ENCODE measurements at places on chromosomes 6 and 20.
A peak's percentile ranks its signal among the peaks of the same experiment; 100 is the strongest.

GRCh38 chr6:14060971-14061370 lies 56.6 kb upstream of the CD83 start:
- DNase-seq: no peak

DNA sequence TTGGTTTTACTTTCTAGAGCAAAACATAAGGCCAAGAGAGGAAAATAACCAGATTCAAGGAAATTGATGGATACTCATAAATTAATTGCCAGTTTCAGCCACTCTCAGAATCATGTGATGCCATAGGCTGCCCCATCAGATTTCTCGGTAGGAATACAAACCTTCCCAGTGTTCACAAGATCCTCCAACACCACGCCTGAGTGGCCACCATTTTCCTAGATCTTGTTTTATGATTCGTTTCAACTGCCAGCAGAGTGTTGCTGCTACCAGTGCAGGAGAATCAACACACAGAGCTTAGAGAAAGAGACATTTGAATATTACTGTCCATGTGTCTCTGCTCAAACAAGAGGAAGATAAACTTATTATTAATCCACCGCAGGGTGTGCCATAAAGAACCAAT lies 434.2 kb upstream of the CDH4 start:
- no peak for DNase-seq

DNA sequence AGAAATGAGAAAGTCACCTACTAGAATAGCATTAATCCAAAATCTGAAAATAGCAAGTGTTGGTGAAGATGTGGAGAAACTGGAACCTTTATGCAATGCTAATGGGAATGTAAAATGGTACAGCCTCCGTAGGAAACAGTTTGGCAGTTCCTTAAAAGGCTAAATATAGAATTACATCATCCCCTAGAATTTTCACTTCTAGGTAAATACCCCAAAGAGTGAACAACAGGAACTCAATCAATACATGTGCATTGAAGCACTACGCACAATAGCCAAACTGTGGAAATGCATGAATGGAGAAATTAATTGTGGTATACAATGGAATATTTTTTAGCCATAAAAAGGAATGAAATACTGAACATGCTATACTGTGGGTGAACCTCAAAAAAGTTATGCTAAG lies 982.0 kb upstream of the FLRT3 start:
- DNase-seq: no peak

- no peak for DNase-seq
Measured at GRCh38 chr6:2187826-2188225, 57.6 kb downstream of the GMDS start.

DNA sequence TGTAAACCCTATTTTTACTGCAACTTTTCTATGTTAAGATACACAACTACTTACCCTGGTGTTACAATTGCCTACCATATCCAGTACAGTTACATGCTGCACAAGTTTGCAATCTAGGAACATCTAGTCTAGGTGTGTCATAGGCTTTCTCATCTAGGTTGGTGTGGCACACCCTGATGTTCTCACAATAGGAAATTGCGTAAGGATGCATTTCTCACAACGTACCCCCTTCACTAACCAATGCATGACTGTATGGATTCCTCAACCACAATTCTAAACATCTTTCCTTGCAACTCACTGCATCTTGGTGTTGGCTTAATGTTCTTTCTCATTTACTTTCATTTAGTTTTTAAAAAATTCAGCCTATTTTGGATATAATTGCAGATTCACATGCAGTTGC lies 31.6 kb downstream of the GJA10 start:
- DNase-seq: no peak

DNA sequence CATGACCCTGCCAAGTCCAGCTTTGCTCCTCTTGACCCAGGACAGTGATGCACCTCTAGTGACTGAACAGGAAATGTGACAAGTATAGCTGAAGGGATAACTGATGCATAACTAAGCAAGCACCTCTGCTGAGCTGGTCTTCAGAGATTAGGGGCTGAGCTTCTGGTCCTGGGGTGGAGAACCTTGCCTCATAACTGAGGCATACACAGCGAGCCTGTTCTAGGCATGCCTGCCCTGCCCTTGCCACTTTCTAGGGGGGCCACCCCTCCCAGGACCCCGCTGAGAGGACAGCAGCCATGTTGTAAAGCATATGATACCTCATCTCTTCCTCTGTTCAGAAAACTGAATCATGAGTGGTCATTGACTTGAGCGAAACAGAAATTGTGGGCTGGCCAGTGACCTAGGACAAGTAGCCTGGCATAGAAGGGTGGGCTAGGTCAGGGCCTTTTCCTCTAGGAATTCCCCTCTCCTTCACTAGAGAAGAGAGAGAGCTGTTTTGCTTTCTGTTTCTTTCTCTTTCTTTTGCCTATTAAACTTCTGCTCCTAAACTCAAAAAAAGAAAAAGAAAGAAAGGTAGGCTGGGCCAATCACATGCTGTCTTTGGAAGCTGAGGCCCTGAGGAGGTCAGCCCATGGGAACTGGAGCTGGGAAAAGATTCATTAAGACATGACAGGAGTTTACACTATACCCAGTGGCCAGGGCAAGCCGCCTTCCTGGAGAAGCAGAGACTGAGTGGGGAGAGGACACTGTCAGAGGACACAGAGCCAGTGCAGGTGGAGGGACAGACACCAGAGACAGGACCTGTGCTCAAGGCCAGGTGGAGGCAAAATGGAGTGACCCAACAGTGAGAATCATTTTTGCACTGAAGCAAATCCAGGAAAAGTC lies 23.1 kb downstream of the ALDH5A1 start:
- DNase-seq: no peak

DNA sequence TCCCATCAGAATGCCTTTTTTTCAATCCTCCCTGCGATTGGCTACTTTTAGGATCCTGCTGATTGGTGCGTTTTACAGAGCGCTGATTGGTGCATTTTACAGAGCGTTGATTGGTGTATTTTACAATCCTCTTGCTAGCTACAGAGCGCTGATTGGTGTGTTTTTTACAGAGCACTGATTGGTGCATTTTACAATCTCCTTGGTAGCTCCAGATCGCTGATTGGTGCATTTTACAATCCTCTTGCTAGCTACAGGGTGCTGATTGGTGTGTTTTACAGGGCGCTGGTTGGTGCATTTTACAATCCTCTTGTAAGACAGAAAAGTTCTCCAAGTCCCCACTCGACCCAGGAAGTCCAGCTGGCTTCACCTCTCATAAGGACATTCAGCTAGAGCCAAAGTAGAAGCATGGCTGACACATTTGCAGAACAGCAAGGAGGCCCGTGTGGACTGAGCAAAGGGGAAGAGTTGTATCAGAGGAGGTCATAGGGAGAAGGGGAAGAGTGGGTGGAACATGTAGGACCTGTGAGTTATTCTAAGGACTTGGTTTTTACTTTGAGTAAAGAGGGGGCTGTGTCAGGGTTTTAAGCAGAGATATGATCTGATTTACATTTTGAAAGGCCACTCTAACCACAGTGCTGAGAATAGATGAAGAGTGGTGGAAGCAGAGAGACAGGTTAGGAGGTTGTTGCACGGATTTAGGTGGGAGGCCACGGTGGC lies 2.6 kb downstream of the ALDH5A1 start:
- no peak for DNase-seq

DNA sequence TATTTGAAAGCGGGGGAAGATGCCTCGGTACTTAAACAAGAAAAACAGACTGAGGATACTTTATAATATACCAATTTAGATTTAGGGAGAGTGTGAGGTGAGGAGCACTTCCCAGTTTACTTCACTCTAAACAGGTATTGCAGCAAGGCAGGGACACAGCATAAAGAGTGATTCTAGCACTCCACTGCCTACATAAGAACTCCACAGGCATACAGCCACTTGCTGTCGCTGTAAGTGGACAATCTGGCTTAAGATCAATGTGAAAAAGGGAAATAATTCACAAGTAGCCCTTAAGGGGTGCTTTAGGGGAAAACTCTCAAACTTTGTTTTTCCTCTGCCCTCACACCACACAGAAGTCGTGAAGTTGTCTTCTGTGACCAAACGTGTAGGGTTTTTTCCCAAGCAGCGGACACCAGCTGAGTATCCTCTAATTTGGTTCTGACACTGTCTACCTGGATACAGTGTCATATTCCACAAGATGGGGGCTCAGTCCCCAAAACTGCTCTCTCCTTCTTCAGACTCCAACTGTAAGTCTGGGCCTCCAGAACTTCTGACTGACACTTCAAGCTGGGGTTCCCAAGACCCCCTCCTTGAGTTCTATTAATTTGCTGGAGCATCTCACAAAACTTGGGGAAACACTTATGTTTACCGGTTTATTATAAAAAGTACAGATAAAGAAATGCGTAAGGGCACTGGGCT lies 9.3 kb downstream of the ADNP start:
- DNase-seq: no peak

- DNase-seq: no peak
Measured at GRCh38 chr6:12113190-12113577, 101.1 kb downstream of the HIVEP1 start.

- no peak for DNase-seq
Measured at GRCh38 chr6:107458672-107459282, 587 bp downstream of the PDSS2 start.

- no peak for DNase-seq
Measured at GRCh38 chr6:130873746-130874145, 46.5 kb downstream of the SMLR1 start.

DNA sequence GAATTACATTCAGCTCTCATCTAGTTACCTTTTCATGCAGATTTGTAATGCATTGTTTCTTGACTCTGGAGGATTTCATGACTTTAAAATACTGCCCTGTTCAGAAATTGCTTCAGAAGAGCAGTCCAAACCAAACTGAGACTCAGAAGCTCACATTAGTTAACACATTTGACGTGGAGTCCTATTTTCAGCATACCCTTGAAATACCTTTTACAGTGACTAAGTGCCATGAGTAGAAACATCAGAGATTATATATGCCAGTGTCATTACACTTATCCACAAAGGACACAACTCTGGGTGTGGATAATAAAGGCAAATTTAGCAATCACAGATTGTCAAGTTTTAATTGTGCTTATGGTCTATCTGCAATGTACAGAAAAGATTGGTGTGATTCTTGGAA lies 459.6 kb downstream of the FRK start:
- no peak for DNase-seq

DNA sequence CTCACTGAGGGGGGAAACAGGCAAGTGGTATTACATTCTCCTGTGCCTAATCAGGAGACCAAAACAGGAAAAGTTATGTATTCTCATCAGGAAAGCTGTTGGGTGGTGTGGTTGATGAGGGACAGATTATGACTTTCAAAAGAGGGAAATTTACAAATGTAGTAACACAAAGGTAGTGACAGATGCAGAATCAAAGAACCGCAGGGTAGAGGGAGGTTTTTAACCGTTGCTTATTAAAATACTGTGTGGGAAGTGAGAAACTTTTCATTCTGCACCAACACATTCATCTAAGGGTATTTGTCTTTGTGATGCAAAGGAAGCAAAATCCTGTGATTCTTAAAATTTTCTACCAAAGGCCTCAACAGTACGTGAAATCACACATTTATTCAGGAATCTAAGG lies 288.2 kb upstream of the MAN1A1 start:
- DNase-seq: no peak

DNA sequence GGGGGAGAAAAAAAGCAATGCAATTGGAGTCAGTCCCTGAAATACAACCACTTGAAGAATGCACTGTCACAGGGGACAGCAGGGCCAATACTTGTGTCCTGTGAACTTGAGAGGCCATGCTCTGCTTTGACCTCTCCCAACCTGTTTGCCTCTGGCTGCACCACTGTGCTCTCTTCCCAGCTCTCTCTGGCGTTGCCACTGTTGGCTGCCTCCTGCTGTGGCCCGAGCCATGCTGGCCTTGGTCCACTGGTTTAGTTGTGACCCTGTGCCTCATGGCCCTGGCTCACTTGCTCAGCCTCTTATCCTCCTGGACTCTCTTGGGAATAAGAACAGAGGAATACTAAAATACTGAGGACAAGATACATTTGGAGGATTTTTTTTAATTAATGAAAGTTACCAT lies 14.5 kb upstream of the FBXO30 start:
- no peak for DNase-seq

GRCh38 chr6:12233693-12234571 lies 56.2 kb upstream of the EDN1 start:
- peak; percentile 67 for DNase-seq

DNA sequence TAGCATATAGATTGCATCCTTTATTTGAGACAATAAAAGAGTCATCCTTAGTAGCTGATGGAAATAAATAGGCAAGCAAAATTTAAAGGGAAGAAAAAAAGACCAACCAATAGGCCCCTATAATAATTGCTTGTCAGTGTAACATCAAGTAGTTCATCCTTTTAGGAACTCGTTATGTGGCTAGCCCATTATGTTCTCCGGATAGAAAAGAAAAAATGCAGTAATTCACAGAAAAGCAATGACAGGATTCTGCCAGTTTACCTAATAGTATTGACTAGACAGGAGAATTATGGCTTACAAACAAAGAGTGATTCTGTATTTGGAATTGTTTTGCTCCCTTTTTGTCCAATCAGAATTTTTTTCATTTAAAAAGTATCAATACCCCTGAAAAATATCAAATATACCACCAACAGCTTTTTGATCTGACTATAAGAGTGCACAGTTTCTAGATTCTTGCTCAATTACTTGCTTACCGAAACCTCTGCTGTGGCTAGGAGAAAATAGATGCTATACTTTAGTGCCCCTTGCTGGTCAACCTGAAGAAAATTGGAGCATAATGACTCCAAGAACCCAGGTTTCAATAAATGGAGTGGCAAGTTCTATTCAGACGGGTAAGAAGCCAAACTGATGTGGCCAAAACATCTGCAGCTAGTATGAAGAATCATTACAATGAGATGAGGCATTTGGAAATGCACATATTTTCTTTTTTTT lies 91.5 kb upstream of the SASH1 start:
- no peak for DNase-seq

Measured in urinary bladder (tissue), 4 donors.